ENCODE measurements at places on chromosomes 6 and 20.
A peak's percentile ranks its signal among the peaks of the same experiment; 100 is the strongest.

DNA sequence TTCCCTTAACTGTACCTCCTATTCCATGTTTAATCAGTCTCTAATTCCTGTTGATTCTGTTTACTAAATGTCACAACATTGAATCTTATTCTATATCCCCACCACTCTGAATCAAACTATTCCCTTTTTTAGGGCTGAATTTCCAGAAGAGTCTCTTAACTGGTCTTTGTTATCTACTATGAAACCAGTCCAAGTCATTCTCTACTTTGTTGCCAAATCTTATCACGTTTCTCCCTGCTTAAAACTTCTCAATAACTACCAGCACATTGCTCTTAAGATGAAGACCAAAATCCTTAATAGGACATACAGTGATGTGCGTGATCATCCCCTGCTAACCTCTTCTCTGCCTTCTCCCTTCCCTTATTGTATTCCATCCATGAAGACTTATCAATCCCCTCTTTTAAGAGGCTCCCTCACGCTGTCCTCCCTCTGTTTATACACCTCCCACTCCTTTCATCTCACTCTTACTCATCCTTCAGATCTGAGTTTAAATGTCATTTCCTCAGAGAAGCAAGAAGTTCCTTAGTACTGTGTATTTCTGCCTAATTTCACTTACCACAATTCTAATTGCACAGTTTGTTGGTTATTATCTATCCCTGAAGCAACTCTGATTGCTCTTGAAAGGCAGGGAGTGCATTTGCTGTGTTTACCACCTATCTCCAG is 143.0 kb upstream of the AHI1 start:
- no peak for DNase-seq

DNA sequence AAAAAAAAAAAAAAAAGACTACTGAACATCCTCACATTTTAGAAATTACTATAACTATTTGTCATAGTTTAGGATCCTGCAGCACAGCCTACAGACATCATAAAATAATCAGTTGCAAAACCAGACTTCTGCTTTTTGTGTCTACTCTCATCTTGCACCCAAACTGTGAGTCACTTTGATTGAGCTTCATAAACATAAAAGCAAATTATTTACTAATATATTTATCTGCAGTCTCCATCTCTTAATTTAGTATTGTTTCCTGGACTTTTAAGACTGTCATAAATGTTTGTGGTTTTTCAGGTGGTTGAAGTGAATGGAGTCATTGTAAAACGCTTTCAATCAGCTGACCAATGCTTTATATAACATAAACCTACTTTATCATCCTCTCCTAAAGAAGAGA is 14.8 kb upstream of the CALHM6 start:
- DNase-seq = no peak

GRCh38 chr6:85594197-85594930 is 706 bp upstream of the SNX14 start:
- DNase-seq = no peak

DNA sequence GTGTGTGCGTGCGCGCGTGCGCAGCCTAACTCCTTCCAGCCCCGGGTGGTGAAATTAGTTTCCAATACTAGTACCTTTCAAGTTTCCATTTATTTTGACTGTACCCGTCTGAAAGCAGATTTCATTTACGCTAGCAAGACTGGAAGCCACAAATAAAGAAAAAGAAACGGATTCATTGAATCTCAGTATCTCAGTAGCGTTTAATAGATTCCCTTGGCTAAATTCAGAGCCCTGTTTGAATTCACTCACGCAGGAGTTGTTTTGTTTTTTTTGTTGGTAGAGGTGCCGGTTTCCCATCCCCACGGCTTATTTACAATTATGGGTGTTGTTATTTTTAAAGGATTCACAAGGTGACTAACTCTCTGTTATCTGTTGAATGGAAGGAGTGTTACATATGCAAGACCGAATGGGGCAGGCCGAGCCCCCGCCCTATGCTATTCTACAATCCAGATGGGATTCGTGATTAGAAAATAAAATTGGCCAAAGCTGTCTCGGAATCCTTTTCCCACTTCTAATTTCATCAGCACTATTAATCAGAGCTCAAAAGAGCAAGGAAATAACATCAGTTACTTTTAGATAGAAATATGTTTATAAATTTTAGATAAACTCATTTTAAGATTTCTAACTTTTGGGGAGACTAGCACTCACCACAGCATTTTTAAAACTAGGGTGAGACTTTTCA is 2.3 kb upstream of the INSM1 start:
- DNase-seq = no peak

DNA sequence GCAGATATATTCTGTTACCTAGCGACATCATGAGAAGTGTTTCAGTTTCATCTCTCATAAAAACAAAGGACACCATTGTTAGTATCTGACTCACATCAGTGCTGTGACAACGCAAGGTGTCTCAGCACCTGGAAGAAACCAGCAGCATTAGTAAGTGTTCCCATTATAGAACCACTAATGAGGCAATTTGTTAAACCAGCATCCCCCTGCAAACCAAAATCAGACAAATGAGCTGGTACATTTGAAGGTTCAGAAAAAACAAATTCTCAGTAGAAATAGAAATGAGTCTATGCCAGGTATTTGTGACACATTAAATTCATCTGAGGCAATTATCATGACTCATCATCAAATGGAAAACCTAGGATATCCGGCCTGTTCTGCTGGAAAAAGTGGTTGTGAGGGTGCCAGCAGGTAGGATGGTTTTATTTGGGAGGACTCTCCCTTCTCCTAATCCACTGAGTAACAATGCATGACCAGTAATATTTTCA is 151.7 kb downstream of the TMEM200A start:
- no peak for DNase-seq

DNA sequence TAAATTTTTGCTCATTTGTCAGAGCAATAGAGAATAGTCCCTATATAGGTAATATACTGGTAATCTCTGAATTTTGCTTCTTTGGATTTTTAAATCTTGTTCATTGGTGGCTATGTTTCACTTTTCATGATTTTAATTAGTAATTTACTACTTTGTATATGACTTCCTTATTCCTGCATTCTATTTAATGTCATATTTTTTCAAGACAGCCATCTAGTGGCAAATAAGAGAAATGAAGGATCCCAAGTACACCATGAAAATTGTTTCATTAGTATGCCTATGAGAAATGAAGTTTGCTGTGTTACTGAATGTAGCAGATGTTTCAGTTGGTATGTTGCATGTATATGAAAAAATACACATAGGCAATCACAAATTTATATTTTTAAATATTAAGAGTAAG is 82.4 kb downstream of the ZNF292 start:
- no peak for DNase-seq

DNA sequence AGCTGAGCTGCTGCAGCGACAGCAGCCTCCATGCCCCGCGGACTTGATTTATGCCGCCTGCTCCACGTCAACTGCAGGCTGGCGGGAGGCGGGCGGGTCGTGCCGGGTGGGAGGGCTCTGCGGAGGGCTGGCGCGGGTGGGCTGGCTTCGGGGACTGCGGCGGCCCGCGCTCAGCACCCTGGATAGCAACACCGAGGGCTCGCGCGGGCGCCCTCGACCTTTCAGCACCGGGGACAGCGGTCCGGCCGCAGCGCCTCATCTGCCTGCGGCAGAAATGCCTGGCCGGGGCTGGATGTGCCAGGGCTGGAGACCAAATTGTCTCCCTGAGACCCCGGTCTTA is 792 bp downstream of the SNAP25 start:
- no peak for DNase-seq

DNA sequence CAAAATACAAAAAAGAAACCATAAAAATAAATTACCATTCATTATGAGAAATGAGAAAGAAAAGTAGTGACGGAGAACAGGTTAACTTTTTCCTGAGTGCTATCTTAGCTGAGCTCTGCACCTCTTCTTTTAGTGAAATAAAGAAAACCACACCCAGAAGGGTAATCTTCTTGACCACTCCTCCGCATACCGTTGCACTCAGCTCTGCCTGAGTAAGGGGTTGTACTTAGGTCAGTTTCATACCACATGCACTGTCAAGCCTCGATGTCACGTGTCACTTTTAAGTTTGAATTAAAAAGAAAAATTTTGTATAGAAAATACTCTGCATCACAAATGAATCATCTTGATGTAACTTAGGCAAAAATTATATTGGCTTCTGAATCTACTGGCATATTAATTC is 2.8 kb downstream of the EZR start:
- DNase-seq = no peak

DNA sequence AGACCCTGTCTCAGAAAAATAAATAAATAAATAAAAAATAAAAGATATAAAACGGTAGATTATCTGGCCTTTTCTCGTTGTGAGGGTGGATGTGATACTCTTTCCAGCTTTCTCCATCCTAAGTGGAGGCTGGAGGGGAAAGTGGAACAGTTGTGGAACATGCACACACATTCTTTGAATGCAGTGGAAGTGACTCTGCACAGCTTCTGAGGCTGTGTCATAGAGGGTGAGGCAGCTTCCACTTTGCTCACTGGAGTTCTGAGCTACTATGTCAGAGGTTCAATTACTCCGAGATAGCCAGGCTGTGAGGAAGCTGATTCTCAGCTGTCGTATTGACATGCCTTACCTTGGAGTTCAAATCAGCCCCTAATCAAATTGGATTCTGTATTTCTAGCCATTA is 82.2 kb downstream of the CHMP4B start:
- DNase-seq = no peak

GRCh38 chr6:13488015-13488895 is 855 bp upstream of the GFOD1 start:
- no peak for DNase-seq

GRCh38 chr6:9197726-9198125 is 762.4 kb upstream of the SLC35B3 start:
- DNase-seq = no peak

- DNase-seq = peak; percentile 96
These were observed 62.9 kb downstream of the MRPL14 start for GRCh38 chr6:44064089-44064947.

- DNase-seq = no peak
These were observed 22.0 kb upstream of the SRC start for GRCh38 chr20:37323985-37324384.

- DNase-seq = no peak
These were observed 29.0 kb upstream of the PTCHD4 start for GRCh38 chr6:48139818-48140614.

DNA sequence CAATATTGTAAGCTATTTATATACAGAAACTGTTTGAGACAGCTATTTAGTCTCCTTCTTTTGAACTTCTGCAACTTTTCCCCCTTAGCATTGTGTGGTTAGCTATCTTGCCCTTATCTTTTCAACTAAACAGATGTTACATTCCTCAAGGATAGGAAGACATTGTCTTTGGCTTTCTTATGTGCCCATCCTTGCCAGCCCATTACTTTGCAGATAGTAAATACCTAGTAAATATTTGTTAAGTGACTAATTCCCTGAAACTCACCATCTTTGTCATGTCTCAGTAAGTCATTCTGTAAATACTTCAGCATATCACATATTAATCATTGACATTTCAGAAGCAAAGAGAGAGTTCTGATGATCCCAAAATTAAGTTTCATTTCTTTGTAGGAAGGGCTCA is 69.1 kb upstream of the FLRT3 start:
- DNase-seq = no peak

DNA sequence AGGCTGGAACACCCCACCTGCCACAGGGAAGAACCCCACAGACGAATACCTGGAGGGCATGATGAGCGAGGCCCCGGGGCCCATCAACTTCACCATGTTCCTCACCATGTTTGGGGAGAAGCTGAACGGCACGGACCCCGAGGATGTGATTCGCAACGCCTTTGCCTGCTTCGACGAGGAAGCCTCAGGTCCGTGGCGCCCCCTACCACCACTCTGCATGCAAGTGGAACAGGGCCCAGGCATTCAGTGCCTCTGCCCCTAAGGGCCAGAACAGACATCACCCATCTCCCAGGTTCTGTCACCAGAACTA is 6.6 kb downstream of the MYL9 start:
- DNase-seq = no peak

DNA sequence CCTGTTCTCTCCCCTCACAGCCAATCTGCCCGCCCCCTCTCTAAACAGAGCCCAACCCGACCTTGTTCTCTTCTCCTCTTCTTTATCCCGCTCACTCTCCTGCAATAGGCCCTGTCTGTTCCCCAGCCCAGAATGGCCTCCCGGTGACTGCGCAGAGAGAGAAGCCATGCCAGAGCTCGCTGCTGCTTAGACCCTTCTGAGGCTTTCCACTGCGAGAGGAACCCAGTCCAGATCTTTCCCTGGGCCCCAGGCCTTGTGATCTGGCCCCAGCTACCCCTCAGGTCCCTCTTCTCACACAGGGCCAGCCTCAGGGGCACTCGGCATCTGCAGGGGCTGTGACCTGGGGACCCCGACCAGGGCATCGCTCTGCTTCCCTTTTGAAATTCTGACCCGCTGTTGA is 58.1 kb downstream of the TMEM242 start:
- no peak for DNase-seq

DNA sequence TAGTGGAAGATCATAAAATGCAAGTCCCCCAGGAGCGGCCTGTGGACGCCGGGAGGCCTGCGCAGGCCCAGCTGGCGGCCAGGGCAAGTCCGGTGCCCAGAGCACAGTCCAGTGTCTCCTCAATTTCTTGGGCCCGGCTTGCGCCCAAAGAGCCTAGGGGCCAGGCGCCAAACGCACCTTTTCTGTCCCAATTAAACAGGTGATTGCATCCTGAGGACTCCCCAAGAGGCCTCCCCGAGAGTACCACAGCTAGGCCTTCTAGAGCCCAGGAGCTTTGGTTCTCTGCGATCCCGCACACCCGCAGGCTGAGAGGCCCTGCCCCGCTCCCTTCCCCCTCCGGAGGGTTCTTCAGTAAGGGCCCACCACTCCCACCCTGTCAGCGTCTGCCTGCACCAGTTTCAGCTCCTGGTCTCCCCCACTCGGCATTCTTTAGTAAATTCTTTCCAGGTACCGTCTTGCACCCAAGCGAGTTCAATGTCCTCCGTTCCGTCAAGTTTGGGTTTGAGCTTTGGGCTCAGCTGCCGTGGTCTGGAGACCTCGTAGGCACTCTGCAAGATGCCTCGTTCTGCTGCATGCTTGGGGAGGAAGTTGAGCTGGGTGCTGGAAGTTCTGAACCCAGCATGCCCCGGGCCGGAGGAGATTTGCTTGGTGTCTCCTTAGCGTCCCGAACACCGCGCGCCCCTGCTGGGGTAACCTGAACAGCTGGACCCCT is 3.9 kb upstream of the NKX2-2 start:
- peak; percentile 64 for DNase-seq

DNA sequence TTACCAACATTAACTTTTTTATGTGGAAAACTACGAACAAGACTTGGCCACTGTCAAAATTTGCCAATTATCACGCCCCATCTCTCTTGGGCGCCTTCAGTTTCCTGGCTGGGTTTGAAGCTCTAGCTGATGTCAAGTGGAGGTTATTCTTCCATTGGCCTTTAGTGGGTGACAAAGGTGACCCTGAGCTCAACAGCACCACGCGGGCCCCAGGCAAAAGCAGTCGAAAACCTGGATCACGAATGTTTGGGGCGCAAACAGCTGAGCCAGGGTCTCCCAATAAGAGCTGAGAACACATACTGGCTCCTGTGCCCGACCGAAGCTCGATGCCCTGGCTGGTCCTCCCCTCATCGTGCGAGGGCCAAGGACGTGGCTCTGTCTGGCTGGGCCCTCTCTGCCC is 26.8 kb downstream of the SLC17A9 start:
- DNase-seq = no peak

GRCh38 chr20:312067-312466 is 13.3 kb upstream of the SOX12 start:
- DNase-seq = no peak

GRCh38 chr6:43948527-43949485 is 178.4 kb downstream of the MRPL14 start:
- DNase-seq = no peak

Measured in vagina (tissue), 2 donors.